ENCODE measurements at places on chromosomes 1 and 21. TPM values are rescaled to one million over a fixed set of nuclear protein-coding genes. Genes with fewer than 3 reads are reported as not detected.

DNA sequence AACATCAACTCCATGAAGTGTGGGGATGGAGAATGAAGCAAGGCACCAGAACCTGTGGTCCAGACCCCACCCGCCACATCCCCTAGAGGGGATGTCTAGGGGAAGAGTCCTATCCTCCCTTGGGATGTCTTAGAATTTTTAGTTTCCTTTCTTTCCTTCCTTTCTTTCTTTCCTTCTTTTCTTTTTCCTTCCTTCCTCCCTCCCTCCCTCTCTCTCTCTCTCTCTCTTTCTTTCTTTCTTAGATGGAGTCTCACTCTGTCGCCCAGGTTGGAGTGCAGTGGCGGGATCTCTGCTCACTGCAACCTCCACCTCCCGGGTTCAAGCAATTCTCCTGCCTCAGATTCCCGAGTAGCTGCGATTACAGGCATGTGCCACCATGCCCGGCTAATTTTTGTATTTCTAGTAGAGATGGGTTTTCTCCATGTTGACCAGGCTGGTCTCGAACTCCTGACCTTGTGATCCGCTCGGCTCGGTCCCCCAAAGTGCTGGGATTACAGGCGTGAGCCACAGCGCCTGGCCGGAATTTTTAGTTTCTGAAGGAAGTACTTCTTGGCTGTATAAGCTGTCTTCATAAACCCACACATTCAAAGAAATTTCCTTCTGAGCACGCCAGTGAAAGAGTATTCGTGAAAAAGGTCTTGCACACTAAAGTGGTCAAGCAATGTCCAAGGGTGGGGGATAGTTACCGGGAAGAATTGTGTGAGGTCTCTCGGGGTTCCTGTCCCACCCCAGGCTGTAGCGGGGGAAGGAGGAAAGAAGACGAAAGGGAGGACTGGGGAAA lies 20.8 kb upstream of the LEFTY2 start:
- DNase-seq: no peak

GRCh38 chr1:234570329-234571120 lies 39.5 kb downstream of the IRF2BP2 start:
- no peak for DNase-seq

- DNase-seq: no peak
Measured at GRCh38 chr1:89896105-89896942, 75.5 kb downstream of the LRRC8D start.

- DNase-seq: no peak
Measured at GRCh38 chr21:39479164-39479813, 27.5 kb downstream of the SH3BGR start.

DNA sequence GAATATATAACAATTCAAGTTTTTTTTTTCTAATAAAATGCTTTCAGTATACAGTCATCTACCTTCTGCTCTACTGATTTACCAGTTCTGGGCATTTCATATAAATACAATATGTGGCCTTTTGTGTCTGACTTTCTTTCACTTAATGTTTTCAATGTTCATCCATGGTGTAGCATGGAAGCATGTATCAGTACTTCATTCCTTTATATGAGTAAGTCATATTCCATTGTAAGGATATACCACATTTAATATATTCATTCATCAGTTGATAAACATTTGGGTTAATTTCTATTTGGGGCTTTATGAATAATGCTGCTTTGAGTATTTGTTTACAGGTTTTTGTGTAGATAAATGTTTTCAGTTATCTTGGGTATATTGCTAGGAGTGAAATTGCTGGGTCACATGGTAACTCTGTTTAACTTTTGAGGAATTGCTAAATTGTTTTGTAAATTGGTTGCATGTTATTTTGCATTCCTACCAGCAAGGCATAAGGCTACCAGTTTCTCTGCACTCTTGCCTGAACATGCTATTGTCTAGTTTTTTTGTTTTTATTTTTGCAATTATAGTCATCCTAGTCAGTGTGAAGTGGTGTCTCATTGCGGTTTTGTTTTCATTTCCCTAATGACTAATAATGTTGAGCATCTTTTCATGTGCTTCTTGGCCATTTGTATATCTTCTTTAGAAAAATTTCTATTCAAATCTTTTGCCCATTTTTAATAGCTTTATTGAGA lies 206.1 kb downstream of the TM2D1 start:
- DNase-seq: no peak

GRCh38 chr1:8815582-8816151 lies 1.8 kb downstream of the RERE start:
- DNase-seq: no peak

The PRAMEF18 gene
- not detected for polyA plus RNA-seq

The CFAP141 gene
- not detected for polyA plus RNA-seq

DNA sequence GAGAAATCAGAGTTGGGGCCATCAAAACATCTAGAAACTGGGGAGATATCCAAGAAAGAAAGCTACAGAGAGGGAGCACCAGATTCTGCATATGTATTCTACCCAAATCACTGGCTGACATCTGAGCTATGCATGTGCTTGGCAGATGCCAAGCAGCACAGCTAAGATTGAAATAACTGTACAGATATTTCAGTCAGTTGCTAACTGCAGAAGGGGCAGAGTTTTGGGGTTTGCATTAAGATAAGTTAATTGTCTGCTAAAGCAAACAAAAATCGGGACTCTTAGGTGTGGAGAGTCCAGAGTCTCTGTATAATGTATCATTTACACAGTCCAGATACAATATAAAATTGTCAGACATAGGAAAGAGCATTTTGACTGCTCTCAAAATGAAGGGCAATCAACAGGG lies 437.1 kb downstream of the PTBP2 start:
- no peak for DNase-seq

DNA sequence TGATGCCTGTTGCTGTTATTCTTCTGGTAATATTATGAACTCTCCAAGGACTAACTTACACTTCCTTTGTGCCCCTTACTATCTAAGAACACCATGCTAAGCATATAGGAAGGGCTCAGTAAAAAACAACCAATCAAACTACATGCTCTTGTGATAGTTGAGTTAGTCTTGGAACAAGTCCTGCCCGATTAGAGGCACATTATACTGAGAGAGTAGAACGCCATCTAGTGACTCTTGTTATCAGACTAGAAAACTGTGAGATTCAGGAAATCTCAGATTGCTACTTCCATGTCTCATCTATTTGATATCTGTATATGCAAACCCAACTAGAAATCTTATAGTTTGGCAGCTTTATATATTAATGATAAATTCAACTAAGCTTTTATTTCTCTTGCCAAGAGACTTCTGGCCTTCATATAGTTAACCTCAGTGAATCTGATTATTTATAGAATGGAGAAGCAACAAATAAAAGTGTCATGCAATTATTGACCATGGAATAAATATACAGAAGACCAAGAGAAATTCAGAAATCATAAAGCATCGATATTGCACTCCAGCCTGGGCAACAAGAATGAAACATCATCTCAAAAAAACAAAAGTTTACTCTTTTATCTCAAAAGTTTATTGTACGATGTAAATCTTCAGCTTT lies 7.8 kb upstream of the SRRM1 start:
- DNase-seq: peak; percentile 48

DNA sequence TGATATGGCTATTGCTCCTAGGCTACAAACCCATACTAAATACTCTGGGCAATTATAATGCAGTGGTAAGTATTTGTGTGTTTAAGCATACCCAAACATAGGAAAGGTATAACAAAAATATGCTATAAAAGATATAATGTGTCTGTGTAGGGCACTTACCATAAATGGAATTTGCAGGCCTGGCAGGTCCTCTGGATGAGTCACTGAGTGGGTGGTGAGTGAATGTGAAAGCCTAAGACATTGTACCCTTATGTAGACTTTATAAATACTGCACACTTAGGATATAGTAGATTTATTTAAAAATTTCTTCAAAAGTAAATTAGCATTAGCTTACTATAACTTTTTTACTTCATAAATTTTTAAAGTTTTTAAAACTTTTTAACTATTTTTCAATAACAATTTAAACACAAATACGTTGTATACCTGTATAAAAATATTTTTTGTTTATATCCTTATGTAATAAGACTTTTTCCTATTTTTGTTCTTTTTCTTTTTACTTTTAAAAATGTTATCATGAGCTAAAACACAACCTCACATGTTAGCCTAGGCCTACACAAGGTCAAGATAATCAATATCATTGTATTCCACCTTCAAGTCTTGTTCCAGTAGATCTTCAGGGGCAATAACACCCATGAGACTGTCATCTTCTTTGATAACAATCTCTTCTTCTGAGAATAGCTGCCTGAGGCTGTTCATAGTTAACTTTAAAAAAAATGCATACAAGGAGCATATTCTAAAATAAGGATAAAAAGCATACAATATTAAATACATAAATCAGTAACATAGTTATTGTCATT lies 306.3 kb upstream of the RGS18 start:
- no peak for DNase-seq

GRCh38 chr1:17553975-17554700 lies 14.6 kb downstream of the ARHGEF10L start:
- peak; percentile 73 for DNase-seq

- no peak for DNase-seq
Measured at GRCh38 chr1:43789604-43790550, 82.5 kb downstream of the ST3GAL3 start.

GRCh38 chr1:205226868-205227583 lies 720 bp upstream of the TMCC2 start:
- no peak for DNase-seq

The CASQ1 gene
- 4.5 TPM for polyA plus RNA-seq

- no peak for DNase-seq
Measured at GRCh38 chr1:212612041-212612961, 3.7 kb downstream of the ATF3 start.

The GJA8 gene
- not detected for polyA plus RNA-seq

GRCh38 chr1:145804235-145805045 lies 19.5 kb downstream of the RNF115 start:
- no peak for DNase-seq

DNA sequence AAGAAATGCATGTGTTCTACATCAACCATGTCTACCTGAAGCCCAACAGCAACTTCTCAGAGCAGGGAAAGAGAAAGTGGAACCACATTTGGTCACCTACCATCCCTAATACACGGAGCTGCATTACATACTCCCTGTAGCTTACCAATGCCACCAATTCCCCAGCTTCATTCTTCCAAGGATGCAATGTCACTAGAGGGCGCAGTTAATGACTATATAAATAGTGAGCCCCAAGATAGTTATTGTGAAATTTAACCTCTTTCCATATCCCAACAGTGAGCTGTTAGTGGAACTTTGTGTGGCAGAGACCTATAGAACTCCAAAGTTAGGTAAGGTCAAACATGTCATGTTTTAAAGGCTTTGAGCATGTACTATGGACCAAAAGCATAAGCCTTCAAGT lies 618.3 kb downstream of the SMYD3 start:
- no peak for DNase-seq

GRCh38 chr1:46804027-46804889 lies 5.4 kb downstream of the CYP4B1 start:
- no peak for DNase-seq

- no peak for DNase-seq
Measured at GRCh38 chr21:39637197-39637970, 24.6 kb downstream of the B3GALT5 start.

The FLG gene
- polyA plus RNA-seq: 0.05 TPM

- no peak for DNase-seq
Measured at GRCh38 chr21:46009951-46010705, 28.6 kb downstream of the COL6A1 start.

DNA sequence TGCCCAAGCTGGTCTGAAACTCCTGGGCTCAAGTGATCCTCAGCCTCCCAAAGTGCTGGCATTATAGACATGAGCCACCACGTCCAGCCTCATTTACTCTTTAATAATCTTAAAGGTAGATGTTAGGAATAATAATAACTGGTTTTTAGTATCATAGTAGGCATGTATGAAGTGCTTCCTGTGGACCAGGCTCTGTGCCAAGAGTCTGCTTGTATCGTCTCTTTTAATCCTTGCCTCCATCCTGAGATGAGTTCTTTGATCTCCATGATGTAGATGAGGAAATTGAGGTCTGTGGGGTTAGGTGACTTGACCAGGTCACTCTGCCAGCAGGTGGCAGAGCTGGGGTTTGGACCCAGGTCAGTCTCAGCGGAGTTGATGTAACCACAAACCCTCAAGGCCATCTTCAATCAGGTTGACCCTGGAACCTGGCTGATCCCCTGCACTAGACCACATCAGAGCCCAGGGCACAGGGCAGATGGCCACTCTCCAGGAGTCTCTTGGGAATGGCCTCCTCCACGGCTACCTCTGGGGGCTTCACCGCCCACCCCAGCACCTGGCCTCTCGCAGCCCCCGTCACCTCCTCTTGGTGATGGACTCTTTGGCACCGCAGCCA lies 11.3 kb downstream of the EFHD2 start:
- no peak for DNase-seq

DNA sequence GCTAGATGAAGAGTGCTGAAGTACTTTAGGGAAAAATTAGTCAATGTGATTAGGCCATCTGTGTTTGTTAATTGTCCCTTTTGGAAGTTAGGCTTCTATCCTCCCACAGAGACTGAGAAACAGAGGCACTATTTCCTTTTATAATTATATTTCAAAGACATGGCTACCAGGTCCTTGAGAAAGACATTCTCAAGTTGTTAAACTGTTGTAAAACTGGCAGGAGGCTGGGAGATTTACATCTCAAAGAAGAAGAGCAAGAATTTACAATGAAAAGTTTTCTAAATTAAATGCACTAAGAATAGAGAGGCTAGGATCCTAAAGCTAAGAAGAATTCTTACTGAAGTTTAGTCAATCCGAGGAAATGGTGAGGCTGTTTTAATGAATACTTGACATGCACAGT lies 74.0 kb upstream of the BRINP3 start:
- no peak for DNase-seq

The NPPB gene
- not detected for polyA plus RNA-seq

DNA sequence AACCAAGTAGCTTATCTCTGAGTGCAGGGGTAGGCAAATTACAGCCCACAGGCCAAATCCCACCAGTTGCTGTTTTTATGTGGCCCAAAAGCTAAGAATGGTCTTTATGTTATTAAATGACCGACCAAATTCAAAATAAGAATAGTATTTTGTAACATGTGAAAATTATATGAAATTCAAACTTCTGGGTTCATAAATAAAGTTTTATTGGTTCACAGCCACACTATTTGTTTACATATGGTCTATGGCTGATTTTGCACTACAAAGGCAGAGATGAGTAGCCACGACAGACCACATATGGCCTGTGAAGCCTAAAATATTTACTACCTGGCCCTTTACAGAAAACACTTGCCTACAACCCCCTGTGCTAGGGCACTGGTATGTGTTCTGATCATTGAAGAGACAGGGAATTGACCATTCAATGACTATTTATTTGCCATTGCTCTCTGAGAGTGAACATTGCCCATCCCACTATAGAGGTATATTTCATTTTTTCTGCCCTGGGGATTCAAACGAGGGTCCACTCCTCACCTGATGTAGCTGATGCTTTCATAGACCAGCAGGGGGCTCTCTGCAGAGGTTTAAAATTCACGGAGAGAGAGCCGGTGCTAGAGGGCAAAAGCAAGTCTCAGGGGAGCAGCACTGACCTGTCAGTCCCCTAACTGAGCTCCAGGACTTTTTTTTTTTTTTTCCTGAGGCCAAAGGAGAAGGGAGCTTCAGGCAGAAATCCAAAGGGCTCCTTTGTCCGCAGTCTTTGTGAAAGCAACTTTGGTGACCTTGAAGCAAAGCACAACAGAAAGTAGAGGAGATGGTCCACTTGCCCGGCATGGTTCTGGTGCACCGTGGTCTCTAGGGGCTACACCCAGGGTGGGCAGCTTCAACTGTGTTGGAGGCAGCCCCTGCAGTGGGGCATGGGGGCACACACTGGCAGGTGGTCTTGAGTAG lies 7.3 kb upstream of the GNL2 start:
- DNase-seq: no peak

- no peak for DNase-seq
Measured at GRCh38 chr1:165053351-165053750, 303.2 kb downstream of the LMX1A start.

- DNase-seq: no peak
Measured at GRCh38 chr1:2801046-2801445, 447 bp downstream of the TTC34 start.
